ENCODE measurements at places on chromosomes 16 and 17. TPM values are rescaled to one million over a fixed set of nuclear protein-coding genes. Genes with fewer than 3 reads are reported as not detected.

GRCh38 chr17:35171834-35172233 is 22.4 kb downstream of the SLC35G3 start:
- H3K27me3 ChIP-seq = no peaks in the 10 kb centered on the region
- H3K4me3 ChIP-seq = no peak overlapping the region
- no peaks in the 10 kb centered on the region for H3K36me3 ChIP-seq
- no peak for DNase-seq
- H3K4me1 ChIP-seq = no peaks in the 10 kb centered on the region

Gene MILR1
- total RNA-seq = 55.0 TPM

GRCh38 chr17:33516645-33517044 is 223.6 kb upstream of the ASIC2 start:
- no peak overlapping the region for H3K4me3 ChIP-seq
- H3K36me3 ChIP-seq = no peaks in the 10 kb centered on the region
- no peak for DNase-seq
- no peaks in the 10 kb centered on the region for H3K4me1 ChIP-seq
- no peak overlapping the region for H3K27ac ChIP-seq
- no peaks in the 10 kb centered on the region for H3K27me3 ChIP-seq

Gene KRTAP2-1
- not detected for total RNA-seq

Gene NACA2
- total RNA-seq = not detected

- no peaks in the 10 kb centered on the region for H3K36me3 ChIP-seq
- no peak overlapping the region for H3K27ac ChIP-seq
- H3K4me3 ChIP-seq = no peak overlapping the region
- DNase-seq = no peak
- H3K27me3 ChIP-seq = peaks cover 23% of the 10 kb centered on the region
Measured at GRCh38 chr17:49063652-49064051, 66.5 kb downstream of the IGF2BP1 start.

Gene MKS1
- 13.7 TPM for total RNA-seq

Gene OR1A1
- total RNA-seq = not detected

Gene GLOD4
- 41.4 TPM for total RNA-seq

Gene WFDC1
- total RNA-seq = 2.3 TPM

Gene TERB1
- total RNA-seq = not detected

Gene PGS1
- total RNA-seq = 112 TPM

- no peak for DNase-seq
- no peaks in the 10 kb centered on the region for H3K27me3 ChIP-seq
- no peak overlapping the region for H3K4me3 ChIP-seq
Measured at GRCh38 chr16:68764862-68765261, 27.8 kb downstream of the CDH1 start.

Gene KRT32
- not detected for total RNA-seq

DNA sequence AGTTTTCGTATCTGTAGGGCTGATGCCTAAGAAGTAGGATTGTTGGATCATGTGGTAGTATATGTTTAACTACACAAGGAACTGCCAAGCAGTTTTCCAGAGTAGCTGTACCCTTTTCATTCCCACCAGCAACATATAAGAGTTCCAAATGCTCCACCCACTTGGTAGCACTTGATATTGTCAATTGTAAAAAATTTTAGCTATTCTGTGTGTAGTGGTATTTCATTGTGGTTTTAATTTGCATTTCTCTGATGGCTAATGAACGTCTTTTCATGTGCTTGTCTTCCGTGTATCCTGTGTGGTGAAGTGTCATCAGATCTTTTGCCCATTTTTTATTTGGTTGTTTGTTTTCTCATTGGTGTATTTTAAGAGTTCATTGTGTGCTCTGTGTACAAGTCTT is 69.7 kb downstream of the TANC2 start:
- H3K27ac ChIP-seq = no peak overlapping the region
- DNase-seq = no peak
- H3K27me3 ChIP-seq = no peaks in the 10 kb centered on the region
- H3K4me3 ChIP-seq = no peak overlapping the region
- no peaks in the 10 kb centered on the region for H3K4me1 ChIP-seq
- H3K36me3 ChIP-seq = no peaks in the 10 kb centered on the region

Data from spleen (tissue), 13 donors.